ENCODE measurements at places on chromosomes 4 and X. TPM values are rescaled to one million over a fixed set of nuclear protein-coding genes. Genes with fewer than 3 reads are reported as not detected.

Gene F8A2
- not detected for total RNA-seq

Gene GASK1B
- 38.0 TPM for total RNA-seq

Gene GCNA
- total RNA-seq, result 2.2 TPM

Gene PRPS2
- total RNA-seq, result 18.9 TPM

Gene MCUB
- total RNA-seq, result 21.8 TPM
